ENCODE measurements at places on chromosomes 7 and 10.

DNA sequence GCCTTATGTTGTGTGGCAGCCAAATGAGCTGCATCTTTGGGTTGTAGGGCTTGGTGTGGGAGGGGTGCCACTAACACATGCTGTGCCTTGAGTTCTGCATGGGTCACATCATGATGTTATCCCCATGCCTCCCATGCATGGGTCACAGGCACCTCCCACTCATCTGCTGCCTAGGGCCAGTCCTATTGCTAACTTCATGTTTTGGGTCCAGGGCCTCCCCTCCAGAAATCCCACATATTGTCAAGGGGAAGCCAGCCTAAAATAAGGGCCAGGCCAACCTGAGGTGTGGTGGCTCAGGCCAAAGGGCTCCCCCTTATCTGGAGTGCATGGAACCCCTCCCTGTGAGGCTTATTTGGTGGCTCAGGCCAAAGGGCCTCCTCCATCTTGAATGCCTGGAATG, 299.0 kb downstream of the RPS24 start:
- DNase-seq, result no peak

- DNase-seq, result no peak
Measured at GRCh38 chr10:18719811-18720210, 60.6 kb downstream of the ARL5B start.

DNA sequence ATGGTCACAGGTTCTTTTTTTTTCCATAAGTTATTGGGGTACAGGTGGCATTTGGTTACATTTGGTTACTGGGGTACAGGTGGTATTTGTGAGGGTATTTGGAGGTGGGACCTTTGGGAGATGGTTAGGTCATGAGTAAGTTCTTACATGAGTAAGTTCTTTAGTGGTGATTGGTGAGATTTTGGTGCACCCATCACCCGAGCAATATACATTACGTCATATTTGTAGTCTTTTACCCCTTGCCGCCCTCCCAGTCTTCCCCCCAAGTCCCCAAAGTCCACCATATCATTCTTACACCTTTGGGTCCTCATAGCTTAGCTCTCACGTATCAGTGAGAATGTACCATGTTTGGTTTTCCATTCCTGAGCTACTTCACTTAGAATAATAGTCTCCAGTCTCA, 49.2 kb upstream of the R3HCC1L start:
- DNase-seq, result no peak

DNA sequence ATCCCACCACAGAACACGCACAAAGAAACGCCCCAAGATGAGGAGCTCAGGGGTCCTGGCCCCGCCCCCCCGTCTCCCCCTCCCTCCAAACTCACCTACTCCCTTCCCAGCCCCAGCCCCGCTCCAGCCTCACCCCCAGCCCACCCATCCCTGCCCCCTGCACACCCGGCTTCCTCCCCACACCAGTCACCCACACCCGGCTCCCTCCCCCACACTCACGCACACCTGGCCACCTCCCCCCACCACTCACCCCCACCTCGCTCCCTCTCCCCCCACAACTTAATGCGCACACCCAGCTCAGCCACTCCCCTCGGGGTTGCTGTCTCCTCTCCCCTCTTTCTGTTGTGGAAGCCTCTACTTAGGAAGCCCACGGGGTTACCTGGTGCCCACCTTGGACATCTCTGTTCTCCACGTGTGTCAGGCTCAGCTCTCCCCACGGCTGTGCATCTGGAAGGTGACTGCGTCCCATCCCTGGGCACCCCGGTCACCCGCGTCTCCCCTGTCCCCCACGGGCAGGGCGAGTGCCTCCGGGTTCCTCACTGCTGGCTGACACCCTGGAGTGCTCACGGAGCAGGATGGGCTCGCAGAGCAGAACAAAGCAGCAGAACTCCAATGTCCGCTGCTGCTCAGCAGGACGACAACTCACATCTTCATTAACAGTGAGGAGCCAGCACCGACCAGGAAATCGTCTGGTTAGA, 166.8 kb downstream of the USP6NL start:
- DNase-seq, result no peak

GRCh38 chr7:47036909-47037308, 545.0 kb downstream of the TNS3 start:
- DNase-seq, result no peak

DNA sequence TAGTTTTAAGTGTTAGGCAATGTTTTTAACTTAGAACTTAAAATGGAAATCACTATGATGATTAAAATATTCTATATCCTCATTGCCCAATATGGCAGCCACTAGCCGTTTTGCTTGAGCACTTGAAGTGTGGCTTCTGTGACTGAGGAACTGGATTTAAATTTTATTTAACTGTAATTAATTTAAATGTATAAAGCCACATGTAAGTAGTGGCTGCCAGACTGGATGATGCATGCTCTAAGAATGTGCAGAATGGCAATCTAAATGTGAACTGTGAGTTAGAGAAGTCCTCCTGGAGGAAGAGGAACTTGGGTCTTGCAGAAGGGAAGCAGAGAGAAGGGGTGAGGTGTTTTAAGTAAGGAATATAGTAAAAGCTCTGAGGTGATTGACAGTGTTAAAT, 451.4 kb downstream of the SUGCT start:
- no peak for DNase-seq

DNA sequence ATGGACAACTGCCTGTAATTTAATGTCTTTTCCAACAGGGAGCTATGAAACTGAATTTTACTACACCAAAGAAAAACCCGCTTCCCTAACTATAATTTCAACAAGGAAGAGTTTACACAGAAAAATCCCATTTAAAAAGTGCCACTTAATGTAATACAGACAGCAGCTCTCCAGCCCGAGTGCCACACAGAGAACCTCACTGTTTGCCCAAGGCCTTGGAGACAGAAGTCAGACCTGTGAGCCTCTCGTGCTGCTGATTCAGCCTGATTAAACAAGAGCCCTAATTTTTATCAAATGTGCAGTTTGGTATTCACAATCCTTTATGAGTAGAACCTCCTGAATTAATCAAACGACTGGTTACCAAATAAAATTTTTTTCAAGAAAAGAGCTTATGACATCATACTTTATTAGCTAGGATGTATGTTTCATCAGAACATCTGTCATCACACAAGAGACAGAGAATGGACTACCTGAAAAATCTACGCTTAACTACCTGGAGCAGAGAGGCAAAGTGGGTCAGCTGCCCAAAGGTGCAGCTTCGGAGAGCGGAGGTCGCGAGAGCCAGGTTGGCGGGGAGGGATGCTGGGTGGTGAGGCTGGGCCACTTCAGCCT, 543.6 kb downstream of the SDK1 start:
- DNase-seq, result no peak

DNA sequence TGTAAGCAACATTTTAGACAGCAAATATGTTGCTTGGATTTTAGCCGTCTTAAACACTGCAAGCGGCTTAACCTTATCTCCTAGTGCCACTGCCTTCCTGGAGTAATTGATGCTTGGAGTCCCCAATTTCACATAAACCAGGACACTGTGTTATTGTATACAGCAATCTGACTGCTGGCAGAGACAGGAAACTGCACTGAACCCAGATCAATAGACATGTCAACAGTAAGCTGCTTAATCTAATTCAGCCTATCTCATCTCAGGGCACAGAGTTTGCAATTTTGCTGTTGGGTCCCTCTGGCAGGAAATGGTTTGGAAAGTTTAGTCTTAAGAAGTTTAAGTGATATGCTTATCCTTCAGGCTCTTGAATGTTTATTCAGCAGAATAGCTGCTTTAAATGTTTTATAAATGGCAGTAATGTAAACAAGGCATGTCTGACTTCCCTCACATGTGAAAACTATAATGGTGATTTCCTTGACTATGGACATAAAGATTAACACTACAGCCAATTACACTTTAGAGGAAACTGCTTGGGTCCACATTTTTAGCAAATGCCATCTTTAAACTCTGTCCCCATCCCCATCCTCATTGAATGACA, 598.6 kb downstream of the PARD3 start:
- DNase-seq, result no peak

- DNase-seq, result no peak
Measured at GRCh38 chr10:103737735-103738367, 117.5 kb downstream of the SH3PXD2A start.

GRCh38 chr10:128898133-128898915, 568.7 kb upstream of the MGMT start:
- DNase-seq, result no peak

Data from HS-27A (cell line).